ENCODE measurements at places on chromosomes 3 and 15.

- DNase-seq = no peak
Measured at GRCh38 chr3:17908399-17909191, 166.2 kb upstream of the TBC1D5 start.

GRCh38 chr3:72011485-72011884 is 226.5 kb upstream of the PROK2 start:
- DNase-seq = no peak

GRCh38 chr15:42363942-42364341 is 4.6 kb downstream of the CAPN3 start:
- no peak for DNase-seq

DNA sequence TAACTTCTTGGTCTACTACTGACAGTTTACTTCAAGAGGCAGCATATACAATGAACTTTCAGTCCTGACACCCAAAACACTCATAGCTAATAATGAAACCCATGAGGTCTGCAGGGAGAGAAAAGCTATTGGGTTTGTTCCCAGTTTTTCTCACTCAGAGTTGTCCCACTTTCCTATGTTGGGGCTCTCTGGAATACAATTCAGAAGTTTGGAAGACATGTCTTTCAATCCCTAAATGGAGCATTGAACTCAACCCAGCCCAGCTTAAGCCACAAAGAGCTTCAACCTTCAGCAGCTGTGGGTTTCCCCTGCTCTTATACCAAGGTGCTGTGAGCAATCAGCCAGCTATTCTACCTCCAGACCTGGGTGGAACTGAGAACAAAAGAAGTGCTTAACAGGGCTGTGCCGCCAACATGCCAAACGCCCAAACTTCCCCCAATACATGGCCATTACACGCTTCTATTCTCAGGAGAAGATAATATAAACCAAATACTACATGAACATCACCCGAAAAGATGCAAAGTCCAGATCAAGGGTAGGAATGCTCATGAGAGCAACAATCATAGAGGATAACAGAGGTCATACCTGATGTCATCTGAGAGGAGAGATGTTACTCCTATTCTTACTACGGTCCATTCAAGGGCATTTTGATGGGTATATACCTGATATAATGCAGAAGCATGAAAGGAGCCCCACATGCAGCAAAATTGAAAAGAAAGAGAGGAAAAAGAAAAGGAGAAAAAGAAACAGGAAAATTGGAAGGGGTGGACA is 131.2 kb upstream of the TGFBR2 start:
- no peak for DNase-seq

DNA sequence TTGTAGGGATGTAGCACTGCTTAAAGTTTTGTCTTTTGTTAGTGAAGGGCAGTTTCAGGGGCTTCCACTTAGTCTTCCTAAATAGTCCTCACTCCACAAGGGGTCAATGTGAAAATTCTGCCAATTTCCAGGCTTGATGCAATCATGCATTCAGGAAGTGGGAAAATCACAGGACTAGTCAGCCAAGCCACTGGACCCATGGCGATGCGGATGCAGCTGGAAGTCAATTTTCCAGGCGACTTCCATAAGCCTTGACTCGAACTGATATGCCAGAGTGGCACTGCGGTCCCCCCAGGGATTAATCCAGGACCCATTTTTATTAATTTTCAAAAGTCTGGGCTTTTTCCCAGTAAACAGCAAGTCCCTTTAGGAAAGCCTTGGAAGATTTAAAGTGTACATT is 26.1 kb downstream of the GBE1 start:
- no peak for DNase-seq
